ENCODE measurements at places on chromosomes 7 and 10.

DNA sequence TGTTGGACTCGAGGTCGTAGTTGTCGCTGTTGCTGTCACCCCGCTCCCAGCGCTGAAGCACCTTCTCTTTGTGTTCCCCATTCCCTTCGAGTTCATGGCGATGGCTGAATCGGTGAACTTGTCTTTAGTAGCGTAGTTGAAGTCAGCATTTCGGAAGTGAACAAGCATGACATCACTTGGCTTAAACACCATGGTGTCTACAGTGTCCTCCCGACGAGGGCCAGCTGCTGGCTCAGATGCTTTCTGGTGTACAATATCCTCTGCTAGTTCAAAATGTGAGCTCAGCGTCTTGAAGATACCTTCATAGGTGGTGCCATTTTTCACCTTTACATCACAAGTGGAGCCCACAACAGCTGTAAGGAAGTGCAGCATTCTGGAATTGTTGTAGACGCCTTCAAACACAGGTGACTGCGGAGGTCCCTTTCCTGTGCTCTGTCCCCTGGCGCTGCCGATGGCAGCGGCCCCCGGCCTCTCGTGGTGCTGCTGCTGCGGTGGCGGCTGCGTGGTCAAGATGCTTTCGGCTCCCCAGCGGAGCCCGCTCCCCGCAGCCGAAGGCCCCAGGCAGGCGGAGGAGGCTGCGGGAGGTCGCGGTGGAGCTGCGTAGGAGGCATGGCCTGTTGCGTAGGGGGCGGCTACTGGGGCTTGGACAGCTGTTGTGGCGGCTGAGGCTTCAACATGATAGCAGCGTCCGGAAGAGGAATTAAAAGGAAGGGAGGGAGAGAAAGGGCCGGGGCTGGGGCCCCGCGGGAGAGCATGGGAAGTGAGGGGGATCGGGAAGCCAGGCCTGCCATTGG, 59.3 kb downstream of the ANKMY2 start:
- peak; percentile 59 for DNase-seq

GRCh38 chr7:31819031-31819430, 132.0 kb downstream of the PPP1R17 start:
- no peak for DNase-seq

GRCh38 chr10:77718957-77719356, 81.3 kb upstream of the KCNMA1 start:
- DNase-seq = no peak

GRCh38 chr7:100413889-100414288, 14.6 kb downstream of the ZCWPW1 start:
- DNase-seq = no peak

DNA sequence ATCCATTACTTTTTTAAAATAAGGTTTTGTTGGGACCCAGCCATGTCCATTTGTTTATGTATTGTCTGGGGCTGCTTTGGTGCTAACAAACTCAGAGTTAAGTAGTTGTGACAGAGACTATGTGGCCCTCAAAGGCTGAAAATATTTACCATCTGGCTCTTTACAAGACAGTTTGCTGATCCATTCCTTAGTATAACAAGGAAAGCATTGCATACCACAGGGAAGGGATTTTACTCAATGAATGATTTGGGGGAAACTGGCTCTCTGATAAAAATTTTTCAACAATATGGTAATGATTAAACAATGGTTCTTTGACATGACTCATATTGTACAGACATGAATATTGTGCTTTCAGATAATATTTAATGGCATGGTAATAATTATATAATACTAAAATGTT, 738.1 kb downstream of the KCNMA1 start:
- DNase-seq = no peak

- DNase-seq = no peak
These were observed 70.8 kb downstream of the HIP1 start for GRCh38 chr7:75667938-75668337.

GRCh38 chr10:12533151-12533550, 183.8 kb downstream of the CAMK1D start:
- no peak for DNase-seq

- no peak for DNase-seq
These were observed 30.2 kb downstream of the NOM1 start for GRCh38 chr7:156979711-156980110.

DNA sequence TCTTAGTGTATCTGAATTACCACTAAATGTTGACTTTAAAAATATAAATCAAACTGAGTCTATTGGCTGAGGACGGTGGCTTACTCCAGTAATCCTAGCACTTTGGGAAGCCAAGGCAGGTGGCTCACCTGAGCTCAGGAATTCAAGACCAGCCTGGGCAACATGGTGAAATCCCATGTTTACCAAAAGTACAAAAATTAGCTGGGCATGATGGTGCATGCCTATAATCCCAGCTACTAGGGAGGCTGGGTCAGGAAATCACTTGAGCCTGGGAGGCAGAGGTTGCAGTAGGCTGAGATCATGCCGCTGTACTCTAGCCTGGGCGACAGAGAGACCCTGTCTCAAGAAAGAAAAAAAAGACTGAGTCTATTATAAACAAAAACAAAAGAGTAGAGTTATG, 106.5 kb upstream of the RSU1 start:
- DNase-seq = no peak

- DNase-seq = peak; percentile 74
These were observed 72.6 kb downstream of the FAM53B start for GRCh38 chr10:124671486-124672075.

DNA sequence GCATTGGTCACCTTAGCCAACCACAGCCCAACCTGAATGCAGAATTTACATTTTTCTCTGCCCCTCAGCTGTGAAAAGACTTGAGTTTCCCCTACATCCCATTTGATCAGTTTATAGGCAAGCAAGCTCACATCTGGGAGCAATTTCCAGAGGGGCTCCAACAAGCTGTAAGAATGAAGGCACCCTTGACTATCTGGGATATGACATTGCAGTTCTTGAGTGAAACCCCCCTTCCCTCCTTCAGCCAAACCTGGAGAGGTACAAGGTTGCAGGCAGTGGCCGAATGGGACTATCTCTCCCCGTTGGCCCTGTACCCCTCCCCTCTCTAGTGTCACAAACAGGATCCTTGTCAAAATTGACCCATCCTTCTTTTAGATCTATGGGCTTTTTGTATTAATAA, 30.5 kb downstream of the POLL start:
- peak; percentile 7 for DNase-seq

DNA sequence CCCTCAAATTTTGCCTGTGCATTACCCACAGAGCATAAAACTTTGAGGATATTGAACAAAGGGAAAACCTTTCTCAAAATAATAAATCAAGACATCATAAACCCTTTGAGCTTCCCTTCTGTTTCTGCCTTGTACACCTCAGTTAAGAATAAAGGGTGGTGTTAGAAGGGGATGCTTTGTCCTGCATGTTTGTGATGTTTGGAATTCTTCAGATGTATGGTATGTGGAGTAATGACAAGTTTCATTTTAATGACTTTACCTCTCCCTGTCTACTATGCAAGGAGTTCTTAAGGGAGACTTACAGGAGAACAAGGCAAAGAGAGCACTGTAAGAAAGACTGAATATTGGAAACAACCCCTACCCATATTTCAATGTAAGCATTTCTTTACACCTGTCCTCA, 99.2 kb downstream of the HECW1 start:
- DNase-seq = no peak

GRCh38 chr7:93913197-93913596, 6.8 kb downstream of the GNGT1 start:
- no peak for DNase-seq

DNA sequence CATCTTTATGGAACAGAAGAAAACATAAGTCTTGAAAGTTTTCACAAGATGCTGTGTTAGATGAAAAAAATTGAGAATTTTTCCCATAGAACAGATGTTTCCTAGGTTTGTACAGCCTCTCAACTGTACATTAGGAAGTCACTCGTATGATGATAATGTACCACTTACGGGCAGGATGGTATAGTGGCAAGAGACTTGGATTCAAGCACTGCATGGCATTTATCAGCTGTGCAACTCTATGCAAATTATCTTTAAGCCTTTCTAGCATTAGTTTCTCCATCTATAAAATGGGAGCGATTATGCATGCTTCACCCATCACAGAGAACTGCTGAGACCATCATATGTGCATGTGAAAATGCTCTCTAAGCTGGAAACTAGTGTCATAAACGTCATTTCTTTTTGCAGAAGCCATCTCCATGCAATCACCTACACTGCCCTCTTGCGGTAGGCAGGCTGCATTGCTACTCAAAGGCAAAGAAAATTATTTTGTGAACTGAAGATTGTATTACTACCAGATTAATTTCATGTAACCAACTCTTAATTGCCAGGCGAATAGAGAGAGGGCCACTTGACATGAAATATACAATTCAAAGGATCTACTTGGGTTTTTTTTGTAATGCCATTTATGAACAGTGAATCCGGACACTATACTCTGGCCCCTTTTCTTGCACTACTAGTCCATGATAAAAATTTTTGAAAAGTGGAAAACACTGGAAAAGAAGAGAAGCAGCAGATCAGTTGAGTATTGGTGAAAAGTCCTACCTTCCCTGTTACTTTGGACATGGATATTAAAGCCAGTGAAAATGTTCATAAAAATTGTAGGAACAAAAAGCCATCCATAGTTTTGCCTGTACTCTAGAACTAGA, 102.3 kb downstream of the JAZF1 start:
- peak; percentile 52 for DNase-seq

GRCh38 chr7:126228356-126229061, 1024.2 kb downstream of the GRM8 start:
- no peak for DNase-seq

DNA sequence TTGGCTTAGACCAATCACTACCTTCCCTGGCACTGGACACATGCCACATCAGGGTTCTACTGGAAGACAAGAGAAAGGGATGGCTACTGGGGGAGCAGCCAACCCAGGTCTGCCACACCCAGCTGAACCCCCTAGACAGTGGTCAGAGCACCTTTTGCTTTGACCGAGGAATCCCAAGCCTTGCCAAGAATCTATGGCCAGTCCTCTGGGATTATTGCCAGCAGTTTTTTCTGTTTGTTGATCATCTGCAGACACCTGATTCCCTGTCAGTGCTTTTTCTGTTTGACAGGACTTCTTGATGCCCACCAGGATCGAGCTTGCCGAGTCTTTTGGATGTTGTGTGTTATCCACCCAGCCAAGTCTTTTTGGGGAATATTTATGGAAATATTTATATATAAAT, 476.2 kb upstream of the GALNT17 start:
- DNase-seq = no peak

- no peak for DNase-seq
These were observed 67.3 kb downstream of the ST7 start for GRCh38 chr7:117020591-117020973.

GRCh38 chr10:78139341-78139740, 105.7 kb downstream of the RPS24 start:
- DNase-seq = peak; percentile 65

DNA sequence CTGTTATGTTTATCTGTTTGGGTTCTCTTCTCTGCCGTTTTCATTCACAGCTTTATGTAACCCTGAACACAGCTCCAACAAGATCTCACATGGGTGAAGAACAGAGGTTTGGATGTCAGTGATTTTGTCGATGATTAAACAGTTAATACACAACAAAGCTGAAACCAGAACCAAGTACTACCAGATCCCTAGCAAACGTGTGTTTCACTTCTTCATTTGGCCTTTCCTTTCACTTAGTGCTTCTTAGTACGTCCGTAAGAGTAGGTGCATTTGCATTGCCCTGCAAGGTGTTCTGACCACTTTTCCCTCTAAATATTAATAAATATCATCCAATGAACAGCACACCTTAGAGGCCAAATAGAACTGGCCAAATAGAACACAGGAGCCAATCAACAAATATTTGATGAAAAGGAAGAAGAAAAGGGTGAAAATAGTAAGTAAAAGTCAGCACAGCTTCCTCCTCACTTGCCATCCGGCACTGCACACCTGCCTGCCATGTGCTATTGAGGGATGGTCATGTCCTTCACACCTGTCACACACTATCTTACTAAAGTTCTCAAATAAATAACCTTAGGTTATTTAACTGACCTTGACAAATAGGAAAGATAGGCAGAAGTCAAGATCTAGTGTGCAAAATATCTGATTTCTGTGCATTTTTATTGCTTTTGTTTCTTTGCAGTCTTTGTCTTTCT, 252.6 kb upstream of the ANKRD30A start:
- no peak for DNase-seq

GRCh38 chr7:115146148-115146547, 224.3 kb downstream of the MDFIC start:
- no peak for DNase-seq

DNA sequence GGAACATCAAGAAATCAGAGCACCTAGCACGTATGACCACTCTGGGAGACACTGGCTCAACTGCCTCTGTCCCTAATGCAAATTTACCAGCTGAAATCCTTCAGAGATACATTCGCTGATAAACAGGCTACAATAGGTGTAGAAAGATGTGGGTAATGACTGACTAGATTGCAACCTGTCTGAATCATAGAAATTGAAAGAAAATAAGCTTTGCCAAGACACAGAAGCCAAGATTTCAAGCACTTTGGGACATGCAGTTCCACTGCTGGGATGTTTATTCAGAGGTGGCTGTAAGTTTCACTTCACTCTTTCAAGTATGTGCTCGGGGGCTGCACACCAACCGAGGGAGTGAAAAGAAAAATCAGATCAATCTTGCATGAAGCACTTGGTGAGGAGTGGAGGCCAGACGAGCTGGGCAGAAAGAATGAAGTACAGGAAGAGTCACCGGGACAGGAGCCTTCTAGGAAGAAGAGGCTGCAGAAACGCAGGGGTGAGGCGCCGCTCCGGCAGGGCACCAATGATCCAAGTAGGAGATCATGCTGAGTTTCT, 276.7 kb downstream of the PARD3 start:
- DNase-seq = no peak

- DNase-seq = peak; percentile 30
These were observed 152.7 kb downstream of the SKIDA1 start for GRCh38 chr10:21372651-21373410.

DNA sequence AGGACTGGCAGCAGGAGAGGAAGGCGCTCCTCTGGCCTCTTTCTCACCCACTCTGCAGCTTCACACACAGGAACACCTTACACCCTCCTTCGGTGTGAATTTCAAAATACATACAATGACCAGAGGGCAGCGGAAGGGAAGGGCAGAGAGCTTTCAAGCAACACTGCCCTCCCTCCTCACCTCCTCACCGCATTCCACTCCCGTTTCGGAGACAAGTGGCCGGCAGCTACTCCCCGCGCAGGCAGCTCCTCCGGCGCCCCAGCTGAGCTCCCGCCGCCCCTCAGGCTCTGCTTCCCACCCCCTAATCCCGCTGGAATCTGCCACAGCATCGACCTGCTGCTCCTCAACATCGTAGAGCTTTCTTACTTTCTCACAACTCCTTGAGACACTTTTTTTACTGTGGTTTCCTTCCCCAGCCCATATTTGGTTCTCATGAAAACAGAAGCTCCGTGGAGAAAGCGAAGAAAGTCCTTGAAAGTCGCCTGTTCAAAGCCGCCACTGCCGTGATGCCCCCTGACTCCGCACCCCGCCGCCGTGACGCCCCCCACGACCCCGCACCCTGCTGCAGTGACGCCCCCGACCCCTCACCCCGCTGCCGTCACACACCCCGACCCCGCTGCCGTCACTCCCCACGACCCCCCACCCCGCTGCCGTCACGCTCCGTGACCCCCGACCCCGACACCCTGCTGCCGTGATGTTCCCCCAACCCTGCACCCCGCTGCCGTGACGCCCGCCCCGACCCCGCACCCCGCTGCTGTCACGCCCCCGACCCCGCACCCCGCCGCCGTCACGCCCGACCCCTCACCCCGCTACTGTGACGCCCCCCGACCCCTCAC, 14.6 kb upstream of the GPER1 start:
- DNase-seq = no peak

GRCh38 chr10:88190123-88190522, 326.7 kb downstream of the PTEN start:
- DNase-seq = no peak
